ENCODE measurements at places on chromosomes 3 and 15. TPM values are rescaled to one million over a fixed set of nuclear protein-coding genes. Genes with fewer than 3 reads are reported as not detected.
A peak's percentile ranks its signal among the peaks of the same experiment; 100 is the strongest.

GRCh38 chr3:26091096-26091495 is 301.2 kb downstream of the OXSM start:
- no peak for DNase-seq

DNA sequence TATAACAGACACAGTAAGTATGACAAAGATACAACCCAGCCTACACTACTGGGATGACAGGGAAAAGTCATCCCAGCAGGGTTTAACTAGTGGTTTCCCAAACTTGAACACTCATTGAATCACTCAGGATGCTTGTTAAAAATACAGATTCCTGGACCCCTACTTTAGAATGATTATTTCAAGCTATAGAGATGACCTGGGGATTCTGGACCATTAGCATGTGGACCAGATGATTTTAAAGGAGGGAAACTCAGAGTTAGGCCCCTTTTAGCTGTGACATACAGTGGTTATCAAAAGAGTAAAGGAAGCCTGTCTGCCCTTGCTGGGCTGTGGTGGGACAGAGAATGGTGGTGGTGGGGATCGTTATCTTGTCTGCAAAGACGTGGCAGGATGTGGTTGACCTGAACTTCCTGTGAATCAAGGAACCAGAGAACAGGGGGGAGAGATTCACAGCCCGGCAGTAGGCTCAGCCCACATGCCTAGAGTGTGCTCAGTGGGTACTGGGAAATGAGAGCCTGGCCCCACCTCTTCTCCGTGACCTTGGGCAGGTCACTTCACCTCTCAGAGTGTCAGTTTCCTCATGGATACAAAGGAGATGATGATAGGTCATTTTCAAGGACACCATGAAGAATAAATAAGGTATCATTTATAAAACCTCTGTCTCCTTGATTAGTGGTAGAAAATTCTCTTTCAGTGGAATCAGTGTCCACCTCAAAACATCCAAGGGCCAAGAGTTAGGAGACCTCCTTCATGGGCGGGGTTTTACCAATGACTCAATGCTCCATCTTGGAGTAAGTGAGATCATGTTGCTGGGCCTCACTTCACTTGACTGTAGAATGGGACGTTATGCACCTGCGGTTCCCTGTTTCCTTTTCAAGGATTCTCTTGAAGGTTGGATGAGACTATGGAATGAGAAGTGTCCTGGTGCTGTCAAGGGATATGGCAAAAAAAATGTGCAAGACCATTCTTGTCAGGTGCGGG is 306.5 kb downstream of the RPLP1 start:
- DNase-seq = no peak

DNA sequence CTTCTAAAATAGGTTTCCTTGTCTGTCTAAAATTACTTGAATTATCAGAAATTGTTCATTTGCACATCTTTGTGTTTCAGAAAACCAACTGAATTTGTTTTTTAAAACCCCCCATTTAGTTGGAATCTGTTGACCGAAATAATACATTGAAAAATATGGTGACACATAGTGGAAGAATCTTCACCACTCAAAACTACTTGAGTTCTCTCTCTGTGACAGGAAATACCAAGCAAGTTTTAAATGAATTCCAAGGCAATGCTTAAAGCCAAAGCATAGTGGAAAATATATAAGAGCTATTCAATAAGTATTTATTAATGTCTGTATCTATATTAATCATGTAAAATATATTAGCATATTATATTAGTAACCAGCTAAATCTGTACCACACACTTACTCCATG is 224.9 kb upstream of the COL8A1 start:
- DNase-seq = peak; percentile 20

DNA sequence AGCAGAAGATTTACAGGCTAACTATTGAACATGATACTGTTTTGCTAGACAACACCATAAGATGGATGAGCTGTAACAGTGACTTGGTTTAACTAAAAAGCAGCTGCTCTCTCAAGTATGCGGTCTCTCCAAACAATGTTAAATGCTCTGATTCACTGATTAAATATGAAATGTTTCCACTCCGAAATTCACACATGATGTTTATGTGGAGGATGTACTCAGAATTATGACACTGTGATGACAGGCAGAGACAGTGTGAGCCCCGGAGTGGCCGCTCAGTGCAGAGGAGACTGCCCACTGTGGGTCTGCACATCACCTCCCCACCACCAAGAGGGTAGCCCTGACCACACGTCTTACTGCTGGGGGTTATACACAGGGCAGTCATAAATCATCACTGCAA is 83.9 kb upstream of the MEX3B start:
- no peak for DNase-seq

DNA sequence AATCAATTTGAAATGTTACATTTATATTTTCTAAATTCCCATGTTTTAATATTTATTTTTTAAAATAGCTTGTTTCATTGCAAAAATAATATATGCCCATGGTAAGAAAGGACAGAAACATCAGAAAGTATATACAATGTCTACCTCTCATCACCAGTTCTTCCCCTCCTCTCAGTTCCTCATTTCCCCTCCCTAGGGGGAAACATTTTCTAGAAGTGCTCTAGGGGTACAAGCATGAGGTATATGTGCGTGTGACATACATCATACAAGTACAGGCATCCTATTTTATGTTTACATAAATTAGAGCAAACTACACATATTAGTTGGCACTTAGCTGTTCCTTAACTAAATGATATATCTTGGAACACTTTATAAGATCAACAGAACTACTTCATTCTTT is 189.3 kb upstream of the VEPH1 start:
- no peak for DNase-seq

DNA sequence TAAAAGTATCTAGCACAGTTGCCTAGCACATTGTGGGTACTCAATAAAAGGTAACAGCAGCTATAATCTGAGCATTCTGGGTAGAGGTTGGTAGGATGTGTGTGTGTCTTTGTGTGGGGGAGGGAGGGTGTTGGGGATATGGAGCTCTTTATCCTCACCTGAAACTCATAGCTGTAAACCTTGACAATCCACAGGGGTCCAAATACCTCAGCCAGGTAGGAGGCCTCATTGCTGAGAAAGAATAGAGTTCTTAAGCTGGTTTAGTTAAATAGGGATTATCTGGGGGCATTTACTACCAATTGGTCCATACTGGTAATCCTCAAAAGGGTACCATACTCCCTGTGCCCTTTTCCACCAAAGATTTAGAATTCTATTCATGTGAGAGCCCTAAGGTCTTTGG is 3.9 kb downstream of the SERF2 start:
- DNase-seq = no peak

- no peak for DNase-seq
These were observed 341.8 kb upstream of the SATB1 start for GRCh38 chr3:18766974-18767373.

DNA sequence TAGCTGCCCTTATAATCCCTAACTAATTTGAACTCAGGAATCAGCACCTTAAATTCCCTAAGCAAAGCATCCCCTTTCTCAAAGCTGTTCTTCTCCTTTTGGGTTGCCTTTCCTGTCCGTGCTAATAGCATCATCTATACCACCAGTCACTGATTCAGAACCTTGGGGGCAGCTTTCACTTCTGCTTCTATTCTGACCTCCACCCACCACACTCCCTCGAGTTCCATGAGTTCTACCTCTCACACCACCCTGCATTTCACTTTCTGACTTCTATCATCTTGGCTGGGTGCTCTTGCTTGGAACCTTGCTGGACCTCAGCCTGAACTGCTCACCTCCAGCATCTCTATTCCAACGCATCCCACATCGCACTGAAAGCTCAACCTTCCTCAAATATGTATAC is 55.4 kb upstream of the KCNMB2 start:
- no peak for DNase-seq

- DNase-seq = peak; percentile 7
These were observed 240.5 kb upstream of the UBE2E1 start for GRCh38 chr3:23565041-23565775.

DNA sequence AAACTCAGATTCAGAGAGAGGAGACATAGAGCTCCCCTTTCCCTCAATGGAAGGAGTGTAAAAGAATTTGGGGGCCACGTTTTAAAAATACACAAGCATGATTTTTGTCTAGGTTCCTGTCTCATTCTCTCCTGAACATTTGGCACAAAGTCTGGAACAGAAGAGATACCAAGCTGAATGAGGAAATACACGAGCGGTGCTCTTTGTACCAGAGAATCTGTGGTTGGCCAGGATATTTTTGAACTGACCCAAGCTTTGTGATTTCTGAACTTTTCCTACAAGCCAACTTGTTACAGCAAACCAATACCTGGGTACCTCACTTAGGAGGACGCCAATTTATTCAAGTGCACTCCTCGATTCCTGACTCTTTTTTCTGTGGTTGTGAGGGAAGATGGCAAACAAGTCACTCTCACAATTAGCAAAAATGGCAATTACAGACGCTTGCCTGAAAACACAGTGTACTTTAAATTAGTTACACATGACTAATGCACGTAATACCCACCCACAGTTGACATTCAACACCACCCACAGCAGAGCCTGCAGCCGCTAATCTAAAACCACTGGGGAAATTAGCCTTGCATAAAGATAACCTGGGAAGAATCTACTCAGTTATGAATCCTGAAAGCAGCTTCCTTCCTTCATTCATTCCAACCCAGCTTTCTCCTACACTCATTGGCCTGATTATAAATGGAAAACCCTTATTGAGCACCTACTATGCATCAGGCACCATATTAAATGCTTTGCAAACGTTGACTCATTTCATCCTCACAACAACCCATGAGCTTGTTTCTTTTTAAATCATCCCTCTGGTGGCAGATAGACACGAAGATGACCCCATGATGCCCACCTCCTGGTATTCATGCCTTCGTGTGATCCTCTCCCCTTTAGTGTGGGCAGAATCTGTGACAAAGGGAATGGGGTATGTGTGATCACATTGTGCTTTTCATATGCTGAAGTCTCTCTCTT is 293.5 kb downstream of the KBTBD8 start:
- DNase-seq = no peak

DNA sequence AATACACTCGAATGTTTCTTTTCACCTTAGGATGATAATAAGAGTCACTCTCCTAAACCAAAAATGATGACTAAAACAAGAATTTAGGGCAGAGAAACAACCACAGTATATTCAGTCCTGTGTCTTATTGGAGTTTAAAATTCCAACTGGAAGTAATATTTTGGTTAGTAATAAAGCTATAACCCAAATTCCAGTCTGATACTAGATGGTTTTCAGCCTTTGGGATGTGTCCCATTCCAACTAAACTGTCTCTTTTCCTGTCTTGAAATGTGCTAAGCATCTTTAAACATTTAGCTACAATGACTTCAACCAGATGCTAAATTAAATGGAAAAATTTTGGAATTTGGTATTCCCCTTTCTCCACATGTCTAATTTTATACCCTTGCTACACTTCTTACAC is 510.0 kb downstream of the ROBO1 start:
- no peak for DNase-seq

- peak; percentile 40 for DNase-seq
These were observed 34.8 kb downstream of the IL12A start for GRCh38 chr3:160023476-160023875.

DNA sequence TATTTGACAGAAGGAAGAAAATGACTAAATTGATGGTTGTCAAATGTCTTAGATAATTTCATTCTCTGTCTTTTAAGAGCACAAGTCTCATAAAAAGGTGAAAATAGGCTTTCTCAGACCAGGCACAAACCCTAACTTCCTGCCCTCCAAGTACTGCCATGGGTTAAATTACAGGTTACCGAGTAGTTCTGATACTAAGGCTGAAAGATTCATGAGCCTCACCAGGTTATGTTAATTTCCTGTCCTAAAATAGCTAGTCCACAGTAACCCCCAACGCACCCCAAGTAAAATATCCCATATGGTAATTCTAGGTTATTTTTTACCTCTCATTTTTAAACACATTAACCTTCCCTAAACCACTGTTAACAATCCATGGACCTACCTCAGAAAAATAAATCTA is 42.0 kb downstream of the GSK3B start:
- DNase-seq = no peak

- DNase-seq = no peak
These were observed 198.4 kb downstream of the ADAMTS17 start for GRCh38 chr15:100143378-100143777.

DNA sequence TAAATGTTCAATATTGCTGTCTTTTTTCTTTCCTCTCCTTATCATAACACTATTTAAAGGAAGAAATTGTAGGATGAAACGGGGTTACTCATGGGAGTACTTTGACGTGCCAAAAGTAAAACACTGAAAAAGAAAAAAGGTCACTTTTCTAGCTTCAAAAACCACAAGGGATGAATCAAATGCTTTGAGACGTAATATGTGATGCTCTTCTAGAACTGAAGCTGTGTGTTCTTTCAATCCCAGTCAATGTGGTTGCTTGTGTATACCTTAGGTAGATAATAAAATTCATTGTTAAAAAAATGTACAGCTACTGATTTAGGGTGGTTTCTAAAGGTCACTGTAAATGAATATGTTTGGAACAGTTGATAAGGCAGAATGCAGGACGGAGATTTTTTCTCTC is 538.8 kb upstream of the ZNF717 start:
- DNase-seq = no peak

- no peak for DNase-seq
These were observed 34.0 kb downstream of the ZNF592 start for GRCh38 chr15:84782346-84782745.

DNA sequence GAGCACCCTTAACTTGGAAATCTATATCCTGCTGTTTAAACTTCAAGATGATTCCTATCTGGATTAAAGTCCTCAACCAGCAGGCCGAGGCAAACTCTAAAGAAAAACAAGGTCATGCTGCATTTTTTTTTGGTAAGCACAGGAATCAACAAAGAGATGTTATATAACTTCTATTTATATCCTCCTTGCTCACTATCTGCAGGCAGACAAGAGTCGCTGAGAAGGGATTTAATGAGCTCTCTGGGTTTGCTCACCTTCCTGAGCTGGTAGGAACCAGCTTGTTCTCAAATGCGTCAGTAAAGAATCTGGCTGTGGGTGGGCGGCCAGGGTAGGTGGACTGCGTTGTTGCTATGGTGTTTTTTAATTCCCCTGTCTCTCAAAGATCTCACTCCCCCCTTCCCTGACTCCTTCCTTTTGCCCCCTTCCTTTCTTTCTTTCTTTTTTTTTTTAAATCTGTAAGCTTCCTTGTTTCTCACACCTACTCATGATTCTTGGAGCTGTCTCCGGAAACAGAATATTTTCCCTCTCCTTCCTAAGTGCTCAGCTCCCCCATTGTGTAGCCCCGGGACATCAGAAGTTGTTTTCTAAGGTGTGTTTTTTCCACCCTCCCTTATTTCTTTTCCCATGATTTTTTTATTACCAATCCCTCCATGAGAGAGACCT is 228.8 kb upstream of the BHLHE40 start:
- DNase-seq = peak; percentile 88

DNA sequence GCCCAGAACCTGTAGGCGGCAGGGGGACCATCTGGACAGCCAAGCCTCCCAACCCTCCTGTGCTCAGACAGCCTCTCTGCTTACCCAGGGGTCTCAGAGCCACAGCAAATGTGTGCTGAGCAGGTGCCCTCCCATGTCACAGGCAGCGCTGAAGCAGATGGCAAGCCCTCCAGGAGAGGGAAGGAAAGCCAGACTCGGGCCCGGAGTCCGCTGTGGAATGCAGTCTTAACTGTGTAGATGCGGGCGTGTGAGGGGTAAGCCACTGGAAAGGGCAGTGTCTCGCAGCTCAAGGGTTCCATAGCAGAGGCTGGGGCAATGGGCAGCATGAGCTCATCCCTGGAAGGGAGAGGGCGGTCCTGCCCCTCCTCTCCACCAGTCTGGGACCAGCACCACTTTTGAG is 45.6 kb downstream of the UMPS start:
- DNase-seq = no peak

- DNase-seq = no peak
These were observed 413.3 kb downstream of the CNTN6 start for GRCh38 chr3:1506090-1506489.

Gene GLDN
- not detected for total RNA-seq

Gene CYP11A1
- not detected for total RNA-seq

Gene TBC1D21
- not detected for total RNA-seq

Gene LRTM1
- total RNA-seq = not detected

Gene P2RY14
- total RNA-seq = not detected

Gene TGM5
- not detected for total RNA-seq

Gene RUVBL1
- 37.6 TPM for total RNA-seq

All from dermis microvascular lymphatic vessel endothelial cell (primary cell).